ENCODE measurements at places on chromosomes 2 and 18.

GRCh38 chr2:23568626-23569190, 183.7 kb downstream of the KLHL29 start:
- no peak for DNase-seq

- no peak for DNase-seq
Measured at GRCh38 chr18:23523429-23524212, 20.3 kb downstream of the RMC1 start.

- DNase-seq: no peak
Measured at GRCh38 chr18:61443081-61443725, 110.0 kb downstream of the CDH20 start.

DNA sequence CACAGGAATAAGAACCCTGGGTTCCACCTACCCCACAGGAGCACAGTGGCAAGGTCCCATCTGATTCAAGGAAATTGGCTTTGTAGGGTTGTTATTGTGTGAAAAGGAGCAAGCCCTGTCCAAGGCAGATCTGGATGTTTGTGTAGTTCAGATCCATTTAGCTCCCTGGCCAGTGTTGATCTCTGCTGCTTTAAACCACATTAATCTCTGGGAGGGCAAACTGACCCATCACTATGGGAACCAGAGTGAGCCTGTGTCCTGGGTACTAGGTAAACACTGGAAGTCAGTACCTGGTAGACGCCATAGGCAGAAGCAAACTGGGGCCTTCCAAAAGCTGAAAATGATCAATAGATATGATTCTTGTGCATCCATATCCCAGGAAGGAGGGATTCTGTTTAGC, 271.5 kb upstream of the EPAS1 start:
- no peak for DNase-seq

DNA sequence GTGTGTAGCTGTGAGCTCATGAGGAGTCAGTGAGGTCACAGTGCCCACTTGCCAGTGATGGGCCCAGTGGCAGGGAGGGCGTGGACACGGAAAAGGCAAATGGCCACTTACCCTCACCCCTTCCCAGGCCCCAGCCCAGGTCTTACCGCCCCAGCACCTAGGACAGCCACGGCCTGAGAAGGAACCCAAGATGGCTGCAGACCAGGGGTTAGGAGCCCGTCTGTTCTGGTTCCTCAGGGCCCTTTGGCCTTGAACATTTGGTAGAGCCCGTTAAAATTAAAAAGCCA, 74.1 kb downstream of the EMX1 start:
- no peak for DNase-seq

GRCh38 chr2:156329031-156329926, 3.2 kb downstream of the NR4A2 start:
- peak; percentile 58 for DNase-seq

GRCh38 chr2:30933496-30933895, 126.2 kb upstream of the CAPN13 start:
- no peak for DNase-seq

DNA sequence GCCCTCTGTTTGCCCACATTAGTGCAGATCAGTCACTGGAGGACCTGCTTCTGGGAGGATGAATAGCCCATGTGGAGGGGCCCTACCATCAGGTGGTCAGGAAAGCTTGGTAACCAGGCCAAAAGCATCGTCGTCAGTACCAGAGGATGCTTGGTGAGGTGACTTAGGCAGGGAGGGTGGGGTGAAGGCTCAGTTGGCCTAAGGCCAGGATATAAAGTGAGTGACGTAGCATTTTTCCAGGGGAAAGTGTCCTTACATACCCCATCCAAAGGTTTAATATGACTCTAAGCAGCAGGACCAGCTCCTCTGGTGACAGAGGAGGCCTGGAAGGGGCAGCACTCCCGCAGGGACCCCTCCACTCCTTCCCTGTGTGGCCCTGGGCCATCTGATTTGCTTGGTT, 27.7 kb upstream of the DNMT3A start:
- no peak for DNase-seq

DNA sequence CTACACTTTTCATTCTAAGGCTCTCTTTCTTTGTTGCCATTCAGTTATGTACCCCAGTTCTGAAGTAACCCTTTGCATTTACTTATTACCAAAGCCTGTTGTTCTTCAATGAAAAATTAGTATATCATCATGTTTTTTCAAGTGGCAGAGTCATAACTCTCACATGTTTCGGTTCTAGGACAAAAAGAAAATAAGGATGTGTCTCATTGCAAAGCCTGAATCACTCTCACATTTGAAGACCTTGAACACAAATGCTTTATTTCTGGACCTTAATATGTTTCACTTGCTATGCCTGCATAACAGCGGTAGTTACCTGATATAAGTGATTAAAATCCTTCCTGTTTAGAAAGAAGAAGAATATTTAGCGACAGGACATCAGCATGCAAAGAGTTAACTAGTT, 49.1 kb downstream of the ZEB2 start:
- no peak for DNase-seq

GRCh38 chr2:79721966-79722365, 209.1 kb downstream of the CTNNA2 start:
- no peak for DNase-seq

Data from activated T-cell treated with anti-CD3 and anti-CD28 coated beads, Interleukin-2, amount 50 U/mL, for 1 hour (primary cell).